ENCODE measurements at places on chromosomes 12 and 14. TPM values are rescaled to one million over a fixed set of nuclear protein-coding genes. Genes with fewer than 3 reads are reported as not detected.

Gene KLHL33
- total RNA-seq: 0.09 TPM

Gene GALNT8
- 0.52 TPM for total RNA-seq

Gene LRIG3
- total RNA-seq: not detected

Gene RNF212B
- total RNA-seq: not detected

Gene ABCC9
- total RNA-seq: not detected

Gene ALDH1L2
- total RNA-seq: 0.31 TPM

Gene ADSS1
- 2.1 TPM for total RNA-seq

Gene TAS2R50
- total RNA-seq: 0.76 TPM

Gene KRT78
- not detected for total RNA-seq

Gene DUSP16
- total RNA-seq: 6.7 TPM

Gene ASPG
- not detected for total RNA-seq

Gene B4GALNT3
- 5.0 TPM for total RNA-seq

Gene NELL2
- total RNA-seq: 0.85 TPM

Gene LMNTD1
- total RNA-seq: not detected

Gene APPL2
- 37.5 TPM for total RNA-seq

Gene LRRIQ1
- not detected for total RNA-seq

Gene LYSET
- 19.7 TPM for total RNA-seq

Gene BCDIN3D
- total RNA-seq: 10.1 TPM

Gene PRICKLE1
- total RNA-seq: 0.13 TPM

Gene CLEC9A
- not detected for total RNA-seq

Gene RTN1
- total RNA-seq: not detected

Gene MANSC4
- total RNA-seq: not detected

Gene ATXN7L3B
- 35.1 TPM for total RNA-seq

Gene ANKRD33
- total RNA-seq: not detected

Gene CLEC1B
- total RNA-seq: not detected

Gene ESRRB
- not detected for total RNA-seq

Gene B4GALNT1
- total RNA-seq: 3.1 TPM

Gene SYNDIG1L
- not detected for total RNA-seq

Gene NOVA1
- total RNA-seq: not detected
